ENCODE measurements at places on chromosomes 7 and 10. TPM values are rescaled to one million over a fixed set of nuclear protein-coding genes. Genes with fewer than 3 reads are reported as not detected.

The WDFY4 gene
- not detected for total RNA-seq

The BRAF gene
- total RNA-seq: 34.8 TPM

The SLC16A12 gene
- 7.0 TPM for total RNA-seq

The AQP1 gene
- total RNA-seq: 35.6 TPM

The COX19 gene
- total RNA-seq: 11.7 TPM

The PDE6C gene
- not detected for total RNA-seq

The GIMAP1 gene
- not detected for total RNA-seq

The C7orf57 gene
- total RNA-seq: not detected

The AP1S1 gene
- 59.5 TPM for total RNA-seq

The ADAMTS14 gene
- 0.63 TPM for total RNA-seq

The GARIN1A gene
- 0.45 TPM for total RNA-seq

The TRUB1 gene
- total RNA-seq: 16.8 TPM

The ACTL6B gene
- not detected for total RNA-seq

The SDHAF3 gene
- total RNA-seq: 8.8 TPM

The GRID2IP gene
- total RNA-seq: 0.24 TPM

The AGAP3 gene
- total RNA-seq: 115 TPM

The ACSL5 gene
- total RNA-seq: not detected

The HACD1 gene
- 226 TPM for total RNA-seq

The PEX1 gene
- total RNA-seq: 25.9 TPM

The ZPBP gene
- total RNA-seq: not detected

The NUDT1 gene
- total RNA-seq: 33.0 TPM

The HTRA1 gene
- 154 TPM for total RNA-seq

The GIMAP2 gene
- not detected for total RNA-seq

The AKR1E2 gene
- 1.8 TPM for total RNA-seq

The OPALIN gene
- not detected for total RNA-seq

The NKX1-2 gene
- total RNA-seq: not detected

The HOXA2 gene
- total RNA-seq: 0.27 TPM

The VIPR2 gene
- 2.7 TPM for total RNA-seq

The STEAP4 gene
- total RNA-seq: not detected

The SLC29A4 gene
- total RNA-seq: 28.3 TPM

The ASB15 gene
- total RNA-seq: not detected

The PIK3CG gene
- not detected for total RNA-seq

The STYXL1 gene
- total RNA-seq: 46.7 TPM

The CYP51A1 gene
- 94.4 TPM for total RNA-seq

The AKR1C8 gene
- not detected for total RNA-seq

Measured in cardiac muscle cell (in vitro differentiated cells and primary cell).